ENCODE measurements at places on chromosomes 2 and 18. TPM values are rescaled to one million over a fixed set of nuclear protein-coding genes. Genes with fewer than 3 reads are reported as not detected.
A peak's percentile ranks its signal among the peaks of the same experiment; 100 is the strongest.

Gene HIBCH
- 8.4 TPM for polyA plus RNA-seq

Gene FEV
- polyA plus RNA-seq = 1.2 TPM

Gene FAM237A
- not detected for polyA plus RNA-seq

Gene NGEF
- polyA plus RNA-seq = 1.4 TPM

Gene TDRD15
- not detected for polyA plus RNA-seq

Gene LYPD6B
- 17.0 TPM for polyA plus RNA-seq

Gene DPP10
- polyA plus RNA-seq = not detected

Gene ALPP
- polyA plus RNA-seq = not detected

Gene ZAP70
- polyA plus RNA-seq = 0.08 TPM

GRCh38 chr2:113370478-113371091 lies 66.9 kb upstream of the ZNG1B start:
- H3K4me3 ChIP-seq = no peak overlapping the region
- H3K36me3 ChIP-seq = no peaks in the 10 kb centered on the region
- DNase-seq = peak; percentile 58
- H3K4me1 ChIP-seq = no peaks in the 10 kb centered on the region
- peaks cover 21% of the 10 kb centered on the region for H3K27me3 ChIP-seq

DNA sequence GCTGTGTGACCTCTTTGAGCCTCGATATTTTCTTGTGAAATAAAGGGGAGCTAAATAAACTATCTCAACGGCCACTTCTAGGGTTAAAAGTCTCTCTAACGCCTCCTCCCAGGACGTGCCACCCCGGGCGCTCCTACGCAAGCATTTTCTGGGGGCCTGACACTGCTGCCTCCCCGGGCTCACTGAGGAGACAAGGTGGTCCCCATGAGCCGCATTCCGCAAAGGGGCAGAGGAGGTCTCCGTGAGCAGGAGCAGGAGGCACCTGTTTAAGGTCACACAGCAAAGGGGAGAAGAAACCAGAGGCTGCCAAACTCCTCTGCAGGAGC lies 913 bp upstream of the WNT10A start:
- H3K4me3 ChIP-seq = no peak overlapping the region
- no peaks in the 10 kb centered on the region for H3K36me3 ChIP-seq
- H3K4me1 ChIP-seq = peaks cover 57% of the 10 kb centered on the region
- H3K27me3 ChIP-seq = peaks cover 41% of the 10 kb centered on the region
- no peak overlapping the region for H3K27ac ChIP-seq

GRCh38 chr2:121095257-121096080 lies 189.5 kb downstream of the TFCP2L1 start:
- no peaks in the 10 kb centered on the region for H3K4me1 ChIP-seq

DNA sequence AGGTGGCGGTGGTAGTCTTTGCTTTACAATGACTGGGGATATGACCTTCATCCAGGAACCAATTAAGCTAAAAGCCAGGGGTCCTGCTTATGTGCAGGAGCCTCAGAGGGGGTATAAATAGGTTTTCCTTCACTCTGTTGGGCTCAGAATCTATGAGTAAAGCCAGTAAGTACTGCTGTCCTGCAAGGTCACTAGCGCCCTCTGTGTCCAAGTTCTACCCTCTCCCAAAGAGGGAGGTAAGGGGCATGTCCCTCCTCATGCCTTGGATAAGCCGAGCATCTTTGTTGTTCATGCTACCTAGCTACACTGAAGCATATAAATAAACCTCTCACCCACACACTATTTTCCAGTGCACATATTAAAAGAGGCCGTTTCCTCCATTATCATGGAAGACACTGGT lies 79.4 kb downstream of the SPRED2 start:
- H3K27me3 ChIP-seq = no peaks in the 10 kb centered on the region
- no peak overlapping the region for H3K4me3 ChIP-seq
- H3K36me3 ChIP-seq = no peaks in the 10 kb centered on the region

GRCh38 chr2:128308284-128308731 lies 10.4 kb downstream of the HS6ST1 start:
- no peak for DNase-seq
- H3K27ac ChIP-seq = no peak overlapping the region
- no peak overlapping the region for H3K4me3 ChIP-seq
- H3K36me3 ChIP-seq = no peaks in the 10 kb centered on the region
- peaks cover 16% of the 10 kb centered on the region for H3K4me1 ChIP-seq

DNA sequence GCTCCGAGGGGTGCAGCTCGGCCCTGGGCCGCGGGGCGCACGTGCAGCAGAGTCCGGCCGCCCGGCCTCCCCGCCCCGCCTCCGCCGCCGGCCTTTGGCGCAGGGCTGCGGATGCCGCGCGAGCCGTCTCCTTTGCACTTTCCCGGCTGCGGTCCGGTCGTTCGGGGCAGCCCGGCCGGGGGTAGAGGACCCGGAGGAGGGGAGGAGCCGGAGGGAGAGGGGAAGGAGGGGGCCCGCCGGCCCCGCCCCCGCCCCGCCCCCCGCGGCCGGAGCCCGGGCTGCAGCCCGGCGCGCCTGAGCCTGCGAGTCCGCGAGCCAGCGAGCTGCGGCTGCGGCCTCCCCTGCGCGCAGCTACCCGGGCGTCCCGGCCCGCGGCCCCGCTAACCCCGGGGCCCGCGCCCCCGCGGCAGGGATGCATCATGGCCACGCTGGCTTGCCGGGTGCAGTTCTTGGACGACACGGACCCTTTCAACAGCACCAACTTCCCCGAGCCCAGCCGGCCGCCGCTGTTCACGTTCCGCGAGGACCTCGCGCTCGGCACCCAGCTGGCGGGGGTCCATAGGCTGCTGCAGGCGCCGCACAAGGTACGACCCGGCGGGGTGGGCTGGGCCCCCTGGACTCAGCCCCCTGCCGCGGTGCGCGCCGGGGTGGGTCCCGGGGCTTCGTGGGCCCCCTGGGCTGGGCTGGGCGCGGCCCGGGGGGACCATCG lies at the start of gene FHOD3:
TSS of gene FHOD3 (plus strand) at position 297 of the 709 bp plus-strand sequence. CDS start at position 420, 123 bp downstream.
- H3K27ac ChIP-seq = peak within 1 kb of the TSS; percentile 57
- no peaks in the 10 kb centered on the region for H3K4me1 ChIP-seq
- H3K4me3 ChIP-seq = peak within 1 kb of the TSS; percentile 68
- H3K36me3 ChIP-seq = no peaks in the 10 kb centered on the region

GRCh38 chr2:38187541-38188011 lies 111.6 kb upstream of the CYP1B1 start:
- no peaks in the 10 kb centered on the region for H3K27me3 ChIP-seq
- no peaks in the 10 kb centered on the region for H3K36me3 ChIP-seq
- DNase-seq = no peak
- H3K27ac ChIP-seq = no peak overlapping the region

DNA sequence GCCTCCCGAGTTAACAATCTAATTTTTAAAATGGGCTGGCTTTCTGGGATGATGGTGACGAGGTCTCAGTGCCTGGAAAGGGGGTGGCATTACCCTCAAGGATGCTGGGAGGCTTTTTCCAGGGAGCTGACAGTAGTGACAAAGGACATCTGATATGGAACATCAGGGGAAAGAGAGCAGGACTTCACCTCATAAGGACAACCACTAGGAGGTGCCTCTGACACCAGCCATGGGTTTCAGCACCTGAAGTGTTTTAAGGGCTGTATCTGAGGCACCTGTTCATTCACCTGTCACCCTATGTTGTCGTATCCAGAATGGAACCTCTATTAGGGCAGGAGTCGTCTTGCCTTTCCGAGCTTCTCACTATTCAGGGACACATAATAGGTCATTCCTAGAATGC lies 10.8 kb downstream of the IL36B start:
- DNase-seq = no peak
- no peaks in the 10 kb centered on the region for H3K36me3 ChIP-seq
- no peak overlapping the region for H3K27ac ChIP-seq
- no peaks in the 10 kb centered on the region for H3K4me1 ChIP-seq
- no peak overlapping the region for H3K4me3 ChIP-seq
- peaks cover 5% of the 10 kb centered on the region for H3K27me3 ChIP-seq

DNA sequence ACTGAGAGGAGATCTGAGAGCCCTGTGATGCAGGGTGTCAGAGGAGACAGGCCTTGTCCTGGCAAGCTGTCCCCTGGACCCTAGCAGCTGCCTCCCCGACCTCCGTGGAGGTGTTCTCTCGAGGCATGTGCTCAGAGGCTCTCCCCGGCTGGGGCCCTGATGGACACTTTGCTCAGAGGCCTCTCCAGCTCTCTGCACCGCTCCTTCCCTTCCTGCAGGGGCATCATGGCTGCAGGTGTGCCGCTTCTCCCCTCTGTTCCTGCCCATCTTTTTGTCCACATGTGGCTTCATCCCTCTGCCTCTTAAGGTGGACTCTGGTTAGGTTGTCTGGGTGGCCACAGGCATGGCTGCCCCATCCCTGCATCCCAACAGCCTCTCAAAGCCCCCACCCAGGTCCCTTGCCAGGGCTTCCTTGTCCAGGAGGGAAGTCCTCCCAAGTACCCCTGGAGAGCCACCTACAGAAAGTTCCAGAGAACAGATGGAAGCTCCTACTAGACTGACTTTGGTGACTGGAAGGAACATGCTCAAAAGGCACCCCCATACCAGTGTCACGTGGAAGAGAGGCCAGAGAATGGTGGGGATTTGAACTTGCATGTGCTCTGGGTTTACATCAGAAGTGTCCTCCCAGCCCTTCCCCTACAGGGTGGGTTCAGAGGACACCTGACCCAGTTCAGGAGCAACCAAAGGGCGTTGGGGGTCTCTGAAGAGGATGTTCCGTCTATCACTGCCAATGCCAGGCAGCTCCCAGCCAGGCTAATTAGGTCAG lies 120.4 kb downstream of the KLHL29 start:
- H3K27me3 ChIP-seq = no peaks in the 10 kb centered on the region
- H3K4me1 ChIP-seq = no peaks in the 10 kb centered on the region
- H3K4me3 ChIP-seq = no peak overlapping the region
- no peak for DNase-seq
- no peak overlapping the region for H3K27ac ChIP-seq

GRCh38 chr2:168216351-168217005 lies 30.9 kb downstream of the STK39 start:
- H3K27ac ChIP-seq = no peak overlapping the region
- H3K4me1 ChIP-seq = peaks cover 8% of the 10 kb centered on the region
- DNase-seq = no peak
- no peaks in the 10 kb centered on the region for H3K27me3 ChIP-seq
- no peak overlapping the region for H3K4me3 ChIP-seq

GRCh38 chr2:145157036-145157675 lies 637.2 kb upstream of the ZEB2 start:
- no peak overlapping the region for H3K27ac ChIP-seq
- H3K36me3 ChIP-seq = no peaks in the 10 kb centered on the region
- no peaks in the 10 kb centered on the region for H3K4me1 ChIP-seq
- no peak overlapping the region for H3K4me3 ChIP-seq

DNA sequence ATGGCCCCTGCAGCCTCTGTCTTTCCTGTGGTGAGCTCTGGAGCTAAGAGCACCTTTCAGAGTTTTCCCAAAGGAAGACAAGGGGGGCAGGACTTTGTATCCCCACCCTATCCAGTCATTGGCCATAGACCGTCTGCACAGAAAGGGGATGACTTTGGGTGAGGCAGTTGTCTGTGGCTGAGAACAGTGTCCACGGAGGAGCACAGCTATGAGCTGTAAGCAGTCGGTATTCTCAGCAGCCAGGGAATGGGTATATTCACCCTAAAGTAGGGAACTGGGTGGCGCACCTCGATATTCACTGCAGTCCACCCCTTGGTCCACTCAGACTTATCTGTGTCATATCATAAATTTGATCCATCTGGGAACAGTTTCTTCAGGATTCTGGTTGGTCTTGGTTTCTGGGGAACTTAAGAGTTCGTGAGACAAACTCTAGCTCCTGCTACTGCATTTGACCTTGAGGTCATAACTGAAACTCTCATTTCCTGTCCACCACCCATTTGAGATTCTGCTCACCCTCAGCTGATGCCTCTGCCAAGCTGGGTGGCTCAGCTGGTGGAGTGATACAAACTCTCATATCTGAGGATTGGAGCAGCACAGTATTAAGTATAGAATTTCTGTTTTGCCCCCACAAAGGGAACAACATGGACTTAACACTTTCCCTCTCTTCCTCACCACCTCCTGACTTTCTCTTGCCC lies 45.2 kb upstream of the SCG2 start:
- no peak overlapping the region for H3K4me3 ChIP-seq
- H3K4me1 ChIP-seq = no peaks in the 10 kb centered on the region
- no peak for DNase-seq

GRCh38 chr18:46224181-46224775 lies 120.1 kb downstream of the HAUS1 start:
- H3K27ac ChIP-seq = no peak overlapping the region
- H3K36me3 ChIP-seq = no peaks in the 10 kb centered on the region
- no peak for DNase-seq

GRCh38 chr2:26590980-26591618 lies 50.1 kb downstream of the CIB4 start:
- DNase-seq = peak; percentile 8
- no peak overlapping the region for H3K27ac ChIP-seq
- peaks cover 76% of the 10 kb centered on the region for H3K27me3 ChIP-seq
- no peaks in the 10 kb centered on the region for H3K4me1 ChIP-seq
- no peaks in the 10 kb centered on the region for H3K36me3 ChIP-seq

DNA sequence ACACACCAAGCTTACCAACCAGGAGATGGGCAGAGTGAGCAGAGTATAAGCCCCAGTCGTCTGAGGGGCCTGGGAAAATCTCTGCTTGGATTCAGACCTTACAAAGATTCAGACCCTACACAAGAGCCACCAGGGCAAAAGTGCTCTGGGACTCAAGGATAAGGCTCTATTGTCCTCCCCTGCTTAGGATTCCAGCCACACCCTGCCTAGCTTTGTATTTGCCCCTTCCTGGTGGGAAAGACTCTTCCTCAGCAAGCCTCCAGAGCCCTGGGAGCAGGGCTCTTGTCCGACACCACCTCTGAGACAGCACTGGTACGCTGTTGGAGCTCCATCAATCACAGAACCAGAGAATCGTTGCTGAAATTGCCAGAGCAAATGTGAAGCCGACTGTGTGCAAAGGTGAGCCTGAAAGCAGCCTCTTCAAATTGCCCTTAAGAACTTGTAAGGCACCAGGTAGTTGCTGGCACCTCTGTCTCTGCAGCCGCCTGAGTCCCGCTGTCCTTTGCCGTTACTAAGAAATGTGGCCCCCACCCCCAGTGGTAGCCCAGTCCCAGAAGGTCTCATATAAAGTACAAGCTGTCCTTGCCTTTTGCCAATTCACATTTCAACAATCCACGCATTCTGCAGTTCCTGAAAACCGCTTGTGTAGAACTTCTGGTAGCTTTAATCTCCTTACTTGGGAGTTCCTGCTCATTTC lies 148.7 kb downstream of the CTIF start:
- no peak for DNase-seq
- peaks cover 10% of the 10 kb centered on the region for H3K36me3 ChIP-seq
- H3K27ac ChIP-seq = no peak overlapping the region
- no peaks in the 10 kb centered on the region for H3K4me1 ChIP-seq
- H3K4me3 ChIP-seq = no peak overlapping the region
- no peaks in the 10 kb centered on the region for H3K27me3 ChIP-seq

Data from SK-N-SH (cell line).